ENCODE measurements at places on chromosomes 16 and 17.

DNA sequence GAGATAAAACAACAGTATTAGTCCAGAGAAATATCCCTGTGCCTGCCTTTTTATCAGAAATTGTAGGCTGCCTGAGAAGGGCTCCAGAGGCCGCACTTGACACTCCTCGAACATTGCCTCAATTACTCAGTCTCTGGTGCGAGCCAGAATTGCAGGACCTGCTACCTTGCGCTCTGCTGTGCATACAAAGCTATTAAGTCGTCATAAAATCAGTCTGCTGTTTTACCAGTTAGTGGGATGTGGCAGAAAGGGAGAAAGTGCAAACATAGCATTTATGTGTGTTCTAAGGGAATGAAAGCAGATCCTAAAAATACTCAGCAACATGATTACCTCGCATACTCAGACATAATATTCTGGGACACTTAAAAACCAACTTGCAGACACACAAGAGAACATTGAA, 70.6 kb downstream of the TMC6 start:
- DNase-seq: no peak

DNA sequence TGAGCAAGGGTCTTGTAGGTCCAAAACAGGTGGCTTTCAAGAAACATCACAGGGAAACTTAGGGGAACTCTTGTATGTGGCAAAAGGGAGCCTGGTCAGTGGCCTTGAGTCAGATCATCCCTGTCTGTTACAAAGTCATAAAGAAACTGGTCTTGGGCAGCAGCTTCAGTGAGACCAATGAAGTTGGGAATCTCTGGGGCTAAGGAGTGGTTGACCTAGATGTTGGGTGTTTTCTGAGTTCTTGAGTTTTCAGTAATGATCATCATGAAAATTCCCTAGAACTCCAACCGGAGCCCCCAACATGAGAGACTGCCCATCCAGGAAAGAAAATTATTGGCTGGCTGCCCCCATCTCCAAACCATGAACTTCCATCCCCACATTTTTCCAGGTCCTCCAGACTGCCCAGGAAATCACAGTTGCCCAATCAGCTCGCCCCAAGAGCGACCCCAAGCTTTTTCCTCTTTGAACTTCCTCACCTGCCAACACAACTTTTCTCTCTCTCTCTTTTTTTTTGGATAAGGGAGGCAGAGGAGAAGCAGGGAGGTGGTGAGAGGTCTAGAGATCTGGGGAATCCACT, 3.9 kb downstream of the CCR7 start:
- DNase-seq: no peak

DNA sequence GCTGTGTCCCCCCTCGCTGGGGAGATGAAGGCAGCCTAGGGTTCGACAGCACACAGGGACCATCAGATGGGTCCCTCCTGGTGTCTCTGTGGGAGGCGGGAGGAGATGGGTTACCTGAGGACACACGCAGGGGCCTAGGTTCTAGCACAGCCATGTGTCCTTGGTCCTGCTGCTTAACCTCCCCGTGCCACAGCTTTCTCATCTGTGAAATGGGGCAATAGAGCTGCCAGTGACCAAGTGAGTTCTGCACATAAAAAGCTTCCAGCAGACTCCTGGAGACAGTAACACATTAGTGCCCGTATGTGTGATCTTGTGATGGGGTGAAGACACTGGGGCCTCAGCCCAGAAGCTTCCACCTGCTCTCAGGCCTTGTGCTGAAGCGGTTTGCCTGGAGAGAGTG, 96.0 kb upstream of the GSE1 start:
- no peak for DNase-seq

GRCh38 chr17:44438636-44439035, 49.2 kb upstream of the ITGA2B start:
- DNase-seq: no peak

DNA sequence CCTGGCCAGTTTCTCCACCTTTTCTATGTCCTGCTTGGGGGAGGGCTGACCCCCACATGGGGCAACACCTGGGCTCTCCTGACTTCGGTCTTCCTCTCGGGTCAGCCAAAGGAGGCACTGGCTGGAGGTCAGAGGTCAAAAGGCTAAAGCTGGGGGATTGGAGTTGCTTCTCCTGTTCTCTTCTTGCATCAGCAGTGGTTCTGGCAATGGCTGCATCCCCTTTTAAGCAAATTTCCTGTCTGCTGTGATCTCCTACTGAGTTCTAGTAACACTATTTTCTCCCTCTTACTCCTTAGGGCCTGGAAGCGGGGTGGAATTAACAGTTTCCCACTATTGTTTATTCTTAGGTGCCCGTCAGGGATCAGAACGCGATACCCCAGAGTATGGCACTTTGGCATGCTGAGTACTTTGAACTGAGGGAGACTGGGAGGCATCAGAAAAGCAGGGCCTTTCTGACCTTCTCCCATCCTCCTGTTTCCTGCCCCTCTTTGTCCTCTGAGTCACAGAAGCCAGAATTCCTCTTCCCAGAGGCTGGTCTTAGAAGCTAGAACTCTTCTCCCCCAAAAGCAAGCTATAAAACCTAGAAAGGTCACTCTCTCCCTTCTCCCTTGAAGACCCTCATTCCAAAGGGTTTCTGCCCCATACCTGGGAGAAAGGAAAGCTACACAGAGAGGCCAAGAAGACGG, 268.2 kb downstream of the STX8 start:
- DNase-seq: no peak

GRCh38 chr16:12539185-12539929, 264.3 kb downstream of the CPPED1 start:
- no peak for DNase-seq

- DNase-seq: no peak
These were observed 19.9 kb downstream of the PSME3IP1 start for GRCh38 chr16:57165938-57166337.

- DNase-seq: no peak
These were observed 113.7 kb upstream of the DHX40 start for GRCh38 chr17:59451706-59452105.

DNA sequence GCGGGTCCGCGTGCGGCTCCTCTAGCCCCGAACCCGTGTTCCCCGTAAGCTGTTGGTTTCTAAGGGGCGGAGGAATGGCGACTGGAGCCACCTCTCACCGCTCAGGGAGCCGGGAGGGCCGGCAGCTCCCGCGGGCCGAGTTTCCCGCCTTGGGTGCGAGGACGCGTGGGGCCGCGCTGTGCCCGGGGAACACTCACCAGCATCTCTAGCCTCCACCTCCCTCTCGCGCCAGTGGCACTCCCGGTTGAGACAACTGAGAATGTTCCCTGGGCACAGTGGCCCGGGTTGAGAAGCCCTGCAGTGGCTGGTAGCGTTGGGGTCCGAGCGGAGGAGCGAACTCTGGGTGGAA, 560 bp downstream of the TELO2 start:
- no peak for DNase-seq

DNA sequence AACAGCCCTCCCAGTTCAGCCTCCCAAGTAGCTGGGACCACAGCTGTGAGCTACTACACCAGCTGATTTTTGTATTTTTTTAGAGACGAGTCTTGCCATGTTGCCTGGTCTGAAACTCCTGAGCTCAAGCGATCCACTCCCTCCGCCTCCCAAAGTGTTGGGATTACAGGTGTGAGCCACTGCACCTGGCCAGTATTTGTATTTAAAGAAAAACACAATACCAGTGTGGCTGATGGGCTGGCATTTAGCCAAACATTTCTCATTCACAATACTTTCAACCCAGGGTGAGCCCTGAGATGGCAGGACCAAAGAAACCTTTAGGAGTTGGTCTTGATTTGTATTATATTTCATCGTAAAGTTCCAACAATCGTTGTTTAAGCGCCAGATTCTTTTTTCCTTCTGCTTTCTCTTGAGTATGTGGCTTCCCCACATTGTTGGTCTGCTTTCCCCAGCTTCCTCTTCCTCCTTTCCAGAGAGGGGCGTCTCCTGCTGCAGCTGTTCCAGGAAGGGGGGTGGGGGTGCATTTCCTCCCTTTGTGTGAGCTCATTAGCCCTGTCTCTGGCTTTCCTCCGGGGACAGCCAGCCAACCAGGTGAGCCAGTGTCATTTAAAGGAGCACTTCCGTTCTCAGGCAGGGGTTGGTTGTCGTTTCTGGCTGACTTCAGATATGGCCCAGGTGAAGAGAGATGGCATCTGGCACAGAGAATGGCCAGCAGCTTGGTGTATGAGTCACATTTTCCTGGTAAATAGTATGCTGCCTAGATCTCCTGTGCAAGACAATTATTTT, 79.9 kb downstream of the GPRC5B start:
- no peak for DNase-seq

DNA sequence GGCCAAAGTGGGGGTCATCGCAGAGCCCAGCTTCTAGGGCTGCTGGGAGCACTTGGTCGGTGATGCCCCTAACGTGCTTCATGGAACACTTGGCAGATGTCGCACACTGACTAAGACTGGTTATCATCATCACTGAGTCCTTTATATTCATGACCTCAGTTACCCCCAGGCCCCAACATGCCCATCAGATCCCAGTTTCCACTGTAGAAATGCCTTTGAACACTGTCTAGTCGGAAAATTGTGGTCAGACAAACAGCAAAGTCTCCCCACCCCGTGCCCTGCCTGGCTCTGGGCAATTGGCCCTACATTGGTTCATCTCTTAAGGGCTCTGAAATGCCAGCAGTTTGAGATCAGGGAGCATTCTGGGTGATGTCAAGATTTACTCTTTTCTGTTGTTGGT, 51.3 kb downstream of the NKD1 start:
- DNase-seq: no peak

DNA sequence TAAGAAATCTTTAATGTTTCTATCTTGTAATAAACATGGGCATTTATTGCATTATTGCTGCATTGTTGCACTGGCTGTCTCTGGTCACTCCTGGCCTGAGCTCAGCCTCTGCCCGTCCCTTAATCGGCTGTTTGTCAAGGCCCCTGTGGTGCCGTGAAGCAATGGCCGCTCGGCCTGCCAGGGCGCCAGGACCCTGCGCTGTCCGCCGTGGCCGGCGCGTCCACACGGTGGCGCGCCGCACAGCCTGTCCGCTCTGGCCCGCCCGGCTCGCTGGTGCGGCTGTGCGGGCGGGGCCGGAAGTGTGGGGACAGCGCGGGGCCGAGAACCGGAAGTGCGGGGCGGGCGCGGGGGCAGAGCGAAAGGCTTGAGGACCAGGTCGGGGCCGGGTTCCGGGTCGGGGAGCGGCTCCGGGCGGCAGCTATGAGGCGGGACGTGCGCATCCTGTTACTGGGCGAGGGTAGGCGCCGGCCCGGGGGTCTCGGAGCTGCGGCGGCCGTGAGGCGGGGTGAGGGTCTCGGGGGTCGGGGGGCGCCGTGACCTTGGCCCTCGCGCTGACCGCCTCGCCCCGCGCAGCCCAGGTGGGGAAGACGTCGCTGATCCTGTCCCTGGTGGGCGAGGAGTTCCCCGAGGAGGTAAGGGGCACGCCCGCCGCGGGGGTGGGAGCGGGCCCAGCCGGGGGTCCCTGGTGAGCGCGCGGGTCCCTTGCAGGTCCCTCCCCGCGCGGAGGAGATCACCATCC, at the start of gene RHOT2:
Gene RHOT2 (plus strand): TSS at position 353 of the 739 bp plus-strand sequence. CDS start 68 bp downstream, at position 421.
- peak; percentile 88 for DNase-seq

GRCh38 chr16:19505600-19506303, 16.1 kb downstream of the GDE1 start:
- no peak for DNase-seq

- DNase-seq: no peak
These were observed 11.4 kb downstream of the CAPNS2 start for GRCh38 chr16:55577887-55578286.

DNA sequence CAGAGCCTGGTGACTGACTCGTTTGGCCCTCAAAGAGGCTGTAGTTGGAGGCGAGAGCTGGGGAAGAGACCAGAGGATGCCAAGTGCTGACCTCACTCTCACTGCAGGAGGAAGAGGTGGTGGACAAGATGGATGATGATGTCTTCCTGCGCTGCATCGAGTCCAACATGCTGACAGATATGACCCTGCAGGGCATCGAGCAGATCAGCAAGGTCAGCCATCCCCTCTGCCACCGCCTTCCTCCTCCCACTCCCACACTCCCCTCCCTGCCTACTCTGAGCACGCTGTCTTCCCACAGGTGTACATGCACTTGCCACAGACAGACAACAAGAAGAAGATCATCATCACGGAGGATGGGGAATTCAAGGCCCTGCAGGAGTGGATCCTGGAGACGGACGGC, 26.9 kb downstream of the POLR2A start:
- DNase-seq: no peak

GRCh38 chr17:56636265-56636664, 42.8 kb downstream of the NOG start:
- DNase-seq: no peak

DNA sequence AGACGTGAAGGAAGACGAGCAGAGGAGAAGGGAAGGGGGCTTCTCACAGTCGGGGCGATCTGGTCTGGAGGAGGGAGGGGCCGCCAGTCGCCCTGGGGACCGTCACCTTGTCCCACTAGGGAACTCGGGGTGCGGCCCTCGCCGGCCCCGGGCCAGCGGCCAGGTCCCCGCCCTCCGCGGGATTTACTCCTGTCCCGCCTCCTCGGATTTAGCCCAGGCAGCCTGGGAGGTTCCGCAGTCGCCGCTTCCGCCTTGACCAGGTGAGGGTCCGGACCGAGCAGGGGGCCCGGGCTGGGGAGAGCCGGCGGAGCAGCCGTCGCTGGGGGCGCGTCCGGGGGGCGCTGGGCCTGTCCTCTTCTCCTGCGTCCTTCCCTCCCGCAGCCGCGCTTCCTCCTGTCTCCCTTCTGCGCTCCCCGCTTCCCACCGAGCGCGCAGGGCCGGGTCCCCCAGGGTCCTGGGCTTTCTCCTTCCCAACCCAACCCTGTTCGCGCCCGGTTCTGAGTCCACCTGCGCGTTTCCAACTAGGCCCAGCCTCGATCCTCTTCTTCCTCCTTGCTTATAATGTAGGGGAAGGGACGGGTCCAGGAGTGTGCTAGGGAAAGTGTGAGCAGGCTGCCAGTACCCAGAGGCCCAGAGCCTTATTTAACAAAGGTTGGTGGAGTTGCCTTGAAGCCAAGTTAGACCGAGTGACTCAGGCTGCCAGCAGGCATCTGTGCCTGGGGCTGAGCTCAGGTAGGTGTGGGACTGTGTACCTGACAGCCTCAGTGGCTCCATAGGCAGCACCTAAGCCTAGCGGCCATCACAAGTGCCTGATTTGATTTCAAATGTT, at the start of gene TNK1:
Gene TNK1 (plus strand): TSS at position 235 of the 829 bp plus-strand sequence. CDS start 1,838 bp downstream, outside the sequence.
- no peak for DNase-seq

DNA sequence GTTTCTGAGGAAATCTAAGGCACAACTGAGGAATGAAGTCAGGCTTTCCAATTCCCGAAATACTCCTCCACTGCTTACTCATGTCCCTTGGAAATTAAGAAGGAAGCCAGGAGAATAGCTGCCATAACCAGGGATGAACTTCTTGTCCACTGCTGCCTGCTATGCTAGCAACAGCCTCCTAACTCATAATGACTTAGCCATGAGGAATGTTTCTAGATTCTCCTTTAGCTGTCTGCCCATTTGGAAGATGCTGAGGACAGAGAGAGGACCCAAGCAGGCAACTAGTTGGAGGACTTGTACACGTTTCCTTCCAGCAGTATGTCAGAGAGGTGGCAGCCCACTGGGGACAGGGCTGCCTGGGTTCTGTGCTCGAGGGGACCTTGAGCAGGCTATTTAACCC, 939 bp upstream of the CCL2 start:
- no peak for DNase-seq

GRCh38 chr16:62177351-62178203, 141.3 kb upstream of the CDH8 start:
- no peak for DNase-seq

GRCh38 chr16:6019490-6019991, 921.9 kb upstream of the EEF2KMT start:
- DNase-seq: no peak
